ENCODE measurements at places on chromosomes 3 and 15.

GRCh38 chr3:3023111-3023745 lies 86.9 kb downstream of the IL5RA start:
- DNase-seq: no peak

GRCh38 chr15:31353931-31354330 lies 27.3 kb downstream of the KLF13 start:
- DNase-seq: no peak

GRCh38 chr3:69386556-69387385 lies 883 bp upstream of the FRMD4B start:
- DNase-seq: no peak

DNA sequence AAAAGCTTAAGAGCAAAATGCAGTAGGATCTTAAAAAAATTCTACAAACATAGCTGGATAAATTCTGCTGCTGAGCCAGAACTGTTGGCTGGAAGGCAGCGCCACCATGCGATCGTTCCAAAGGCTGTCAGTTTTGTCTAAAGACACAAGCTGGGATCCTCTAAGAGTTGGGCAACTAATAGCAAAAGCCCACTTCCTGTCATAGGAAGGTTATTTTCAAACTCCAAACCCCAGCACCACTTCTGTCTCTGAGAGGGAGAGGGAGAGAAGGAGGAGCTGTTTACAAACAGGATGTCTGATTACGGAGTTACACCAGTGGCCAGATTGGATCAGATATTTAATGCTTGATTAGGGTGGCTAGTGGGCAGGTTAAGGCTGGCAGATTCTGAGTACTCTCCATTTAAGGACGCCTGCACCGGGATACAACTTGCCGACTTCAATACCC lies 44.0 kb downstream of the EIF4E3 start:
- no peak for DNase-seq

- no peak for DNase-seq
Observed at GRCh38 chr3:138404121-138404520, 30.3 kb upstream of the ESYT3 start.

GRCh38 chr3:49238274-49239127 lies 38.5 kb downstream of the C3orf62 start:
- DNase-seq: no peak

- DNase-seq: no peak
Observed at GRCh38 chr3:63814237-63814636, 4.9 kb upstream of the C3orf49 start.

DNA sequence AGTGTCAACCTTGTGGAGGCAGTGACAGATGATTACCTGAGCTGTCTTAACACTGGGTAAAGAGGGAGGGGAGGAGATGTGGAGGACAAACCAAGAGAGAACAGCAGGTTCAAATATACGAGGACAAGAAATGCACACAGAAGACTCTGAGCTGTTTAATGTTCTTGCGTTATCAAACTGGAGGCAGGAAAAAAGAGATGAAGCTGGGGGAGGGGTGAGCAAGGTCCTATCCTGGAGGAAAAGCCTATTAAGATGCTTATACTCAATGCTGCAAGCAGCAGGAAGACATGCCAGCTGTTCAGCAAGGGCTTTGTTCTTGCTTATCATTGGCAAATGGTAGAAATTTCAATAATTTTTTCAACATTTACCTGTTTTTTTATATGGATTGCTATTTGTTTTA lies 345.7 kb upstream of the TRIM42 start:
- DNase-seq: no peak

GRCh38 chr3:156772588-156773206 lies 53.5 kb upstream of the LEKR1 start:
- DNase-seq: no peak

DNA sequence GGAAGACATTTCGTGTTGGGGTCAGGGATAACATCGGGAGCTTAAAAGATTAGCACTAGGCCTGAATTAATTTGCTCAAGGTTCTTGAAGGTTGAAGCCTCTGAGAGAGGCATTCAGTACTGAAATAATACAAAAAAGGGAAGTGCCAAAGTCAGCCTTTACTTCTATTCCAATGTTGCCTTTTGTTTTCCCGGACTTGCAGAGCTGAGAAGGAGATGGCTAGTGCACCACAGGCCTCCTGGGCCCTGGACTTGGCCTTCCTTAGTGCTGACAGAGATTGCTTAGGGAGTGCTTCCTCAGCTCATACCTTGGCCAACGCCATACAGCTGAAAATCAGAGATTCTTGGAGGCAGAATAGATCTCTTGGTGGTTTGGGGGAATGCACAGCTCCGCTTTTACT lies 333.6 kb upstream of the TBL1XR1 start:
- DNase-seq: no peak

GRCh38 chr3:14461748-14462324 lies 59.4 kb downstream of the SLC6A6 start:
- DNase-seq: peak; percentile 17

DNA sequence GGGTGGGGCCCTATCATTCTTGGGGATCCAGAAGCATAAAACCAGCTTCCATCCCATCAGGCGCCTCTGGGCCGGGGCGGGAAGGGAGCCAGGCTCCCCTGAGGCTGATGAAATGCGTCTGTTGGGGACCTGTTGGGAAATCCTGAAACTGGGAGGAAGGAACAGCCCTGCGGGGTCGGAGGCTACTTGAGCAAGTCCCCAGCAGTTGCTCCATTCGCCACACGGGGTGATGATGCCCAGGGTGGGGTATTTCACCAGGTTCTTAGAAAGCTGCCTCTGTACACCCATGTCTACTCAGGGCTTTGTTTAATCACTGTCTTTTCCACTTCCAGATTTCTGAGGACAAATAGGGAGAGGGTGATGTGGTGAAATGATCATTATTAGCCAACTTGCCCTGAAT lies 25.4 kb upstream of the TSEN2 start:
- no peak for DNase-seq

- DNase-seq: no peak
Observed at GRCh38 chr15:39887832-39888231, 32.2 kb downstream of the GPR176 start.

GRCh38 chr3:11680509-11680908 lies 36.8 kb upstream of the VGLL4 start:
- no peak for DNase-seq

DNA sequence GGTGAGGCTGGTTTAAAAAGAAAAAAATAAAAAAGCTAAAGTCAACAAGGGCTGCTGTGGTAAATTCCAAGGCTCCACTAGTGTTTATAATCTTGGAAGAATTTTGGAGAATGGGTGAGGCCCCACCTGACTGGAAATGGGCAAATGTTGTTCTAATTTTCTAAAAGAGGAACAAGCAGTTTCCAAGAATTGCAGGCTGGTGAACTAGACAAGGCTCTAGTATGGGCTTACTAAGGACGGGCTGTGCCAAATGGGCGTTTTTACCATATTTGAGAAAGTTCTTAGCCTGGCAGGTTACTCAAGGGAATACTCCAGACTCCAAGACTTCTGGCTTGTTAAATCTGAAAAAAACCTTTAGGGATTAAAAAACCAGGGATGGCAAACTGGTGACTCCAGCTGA lies 67.0 kb upstream of the ABHD2 start:
- DNase-seq: no peak

DNA sequence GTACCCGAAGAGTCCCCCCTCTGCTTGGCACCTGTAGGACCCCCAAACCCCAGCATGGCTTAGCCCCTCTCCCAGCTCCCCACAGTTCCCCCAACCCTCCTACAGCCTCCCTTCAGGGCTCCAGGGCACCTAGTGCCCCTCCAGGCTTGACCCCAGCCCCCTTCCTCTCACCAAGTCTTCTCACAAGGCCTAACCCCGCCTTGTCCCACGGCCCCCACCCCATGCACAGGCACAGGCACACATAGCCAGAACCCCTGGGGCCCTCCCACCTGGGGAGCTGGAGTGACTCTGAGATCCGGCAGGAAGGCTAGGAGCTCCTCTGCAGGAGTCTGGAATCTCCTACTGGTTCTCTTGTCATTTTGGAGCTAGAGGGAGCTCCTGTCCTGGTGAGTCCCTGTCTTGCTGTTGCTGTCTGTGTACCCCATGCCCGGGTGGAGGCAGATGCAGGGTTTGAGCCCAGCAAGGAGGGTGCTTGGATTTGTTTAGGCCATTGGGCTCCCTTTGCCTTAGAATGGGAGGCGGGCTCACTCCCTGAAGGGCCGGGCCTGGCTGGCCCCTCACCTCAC lies 39.6 kb downstream of the KLF13 start:
- DNase-seq: no peak

DNA sequence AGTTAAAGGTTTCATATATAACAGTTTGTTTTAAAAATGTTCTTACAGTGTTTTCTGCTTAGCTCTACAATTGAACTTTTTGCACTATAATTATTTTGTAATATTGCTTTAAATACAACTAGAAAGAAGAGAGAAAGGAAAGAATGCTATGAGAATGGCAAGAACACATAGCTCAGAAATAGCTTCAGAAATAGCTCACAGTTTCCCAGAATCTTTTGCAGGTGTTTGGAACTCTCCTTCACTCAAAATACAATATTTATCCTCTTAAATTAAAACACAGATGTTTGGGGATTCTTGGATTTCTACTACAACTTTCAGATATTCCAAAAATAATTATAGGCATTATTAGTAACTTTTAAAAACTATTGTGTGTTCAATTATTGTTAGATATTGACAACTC lies 658.0 kb upstream of the DPPA4 start:
- no peak for DNase-seq

- no peak for DNase-seq
Observed at GRCh38 chr15:75367006-75367405, 1.4 kb downstream of the MAN2C1 start.

GRCh38 chr3:111200027-111200426 lies 128.4 kb downstream of the NECTIN3 start:
- DNase-seq: no peak

GRCh38 chr15:86399041-86399954 lies 319.6 kb downstream of the AGBL1 start:
- no peak for DNase-seq

- DNase-seq: no peak
Observed at GRCh38 chr3:191762323-191762960, 301.5 kb downstream of the PYDC2 start.

DNA sequence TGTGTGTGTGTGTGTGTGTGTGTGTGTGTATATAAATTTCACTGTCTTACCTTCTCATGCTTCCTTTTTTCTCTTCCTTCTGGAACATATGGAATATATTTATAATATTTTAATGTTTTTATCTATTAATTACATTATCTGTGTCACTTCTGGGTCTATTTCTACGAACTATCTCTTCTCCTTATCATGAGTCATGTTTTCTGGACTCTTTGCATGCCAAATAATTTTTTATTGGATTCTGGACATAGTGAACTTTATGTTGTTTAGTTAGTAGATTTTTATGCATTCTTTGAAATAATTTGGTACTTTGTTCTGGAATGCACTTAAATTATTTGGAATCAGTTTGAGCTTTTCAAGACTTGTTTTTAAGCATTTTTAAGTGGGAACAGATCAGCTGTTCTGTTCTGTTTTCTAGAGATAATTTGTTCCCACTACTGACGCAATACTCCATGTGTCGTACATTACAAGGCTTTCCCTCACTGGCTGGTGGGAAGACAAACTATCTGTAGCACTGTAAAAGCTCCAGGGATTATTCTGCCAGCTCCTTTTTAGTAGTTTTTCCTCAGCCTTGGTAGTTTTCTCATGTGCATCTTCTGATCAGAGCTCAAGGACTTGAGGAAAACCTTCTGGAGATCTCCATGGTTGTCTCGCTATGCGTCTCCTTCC lies 302.0 kb downstream of the CLSTN2 start:
- no peak for DNase-seq

DNA sequence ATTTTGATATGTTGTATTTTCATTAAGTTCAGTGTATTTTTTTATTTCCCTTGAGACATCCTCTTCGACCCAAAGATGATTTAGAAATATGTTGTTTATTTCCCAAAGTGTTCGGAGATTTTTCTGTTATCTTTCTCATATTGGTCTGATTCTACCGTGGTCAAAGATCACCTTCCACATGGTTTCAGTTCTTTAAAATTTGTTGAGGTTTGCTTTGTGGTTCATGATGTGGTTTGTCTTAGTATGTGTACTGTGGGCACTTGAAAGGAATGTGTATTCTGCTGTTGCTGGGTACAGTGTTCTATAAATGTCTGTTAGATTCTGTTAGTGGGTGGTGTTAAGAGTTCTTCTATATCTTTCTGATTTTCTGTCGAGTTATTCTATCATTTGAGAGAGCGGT lies 103.4 kb upstream of the FHIT start:
- DNase-seq: no peak

DNA sequence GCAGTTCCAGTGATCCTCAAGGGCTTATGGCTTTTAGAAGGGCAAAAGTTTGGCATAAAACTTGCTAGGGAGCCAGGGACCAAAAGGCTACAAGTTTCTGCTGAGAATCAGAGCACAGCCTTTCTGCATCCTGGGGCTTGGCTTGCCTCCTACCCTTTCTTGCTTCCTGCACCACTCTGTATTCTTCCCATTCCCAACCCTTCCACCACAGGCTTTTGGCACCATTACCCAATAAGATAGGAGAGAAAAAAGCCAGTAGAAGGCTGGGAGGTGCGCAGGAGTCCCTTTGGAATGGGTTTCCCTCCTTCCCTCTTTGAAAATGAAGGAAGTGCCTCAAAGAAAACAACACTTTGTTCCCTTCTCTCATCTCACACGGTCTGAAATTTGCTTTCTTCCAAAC lies 268.6 kb downstream of the PDCD6IP start:
- no peak for DNase-seq

- no peak for DNase-seq
Observed at GRCh38 chr3:179330438-179330837, 7.6 kb downstream of the ZNF639 start.

DNA sequence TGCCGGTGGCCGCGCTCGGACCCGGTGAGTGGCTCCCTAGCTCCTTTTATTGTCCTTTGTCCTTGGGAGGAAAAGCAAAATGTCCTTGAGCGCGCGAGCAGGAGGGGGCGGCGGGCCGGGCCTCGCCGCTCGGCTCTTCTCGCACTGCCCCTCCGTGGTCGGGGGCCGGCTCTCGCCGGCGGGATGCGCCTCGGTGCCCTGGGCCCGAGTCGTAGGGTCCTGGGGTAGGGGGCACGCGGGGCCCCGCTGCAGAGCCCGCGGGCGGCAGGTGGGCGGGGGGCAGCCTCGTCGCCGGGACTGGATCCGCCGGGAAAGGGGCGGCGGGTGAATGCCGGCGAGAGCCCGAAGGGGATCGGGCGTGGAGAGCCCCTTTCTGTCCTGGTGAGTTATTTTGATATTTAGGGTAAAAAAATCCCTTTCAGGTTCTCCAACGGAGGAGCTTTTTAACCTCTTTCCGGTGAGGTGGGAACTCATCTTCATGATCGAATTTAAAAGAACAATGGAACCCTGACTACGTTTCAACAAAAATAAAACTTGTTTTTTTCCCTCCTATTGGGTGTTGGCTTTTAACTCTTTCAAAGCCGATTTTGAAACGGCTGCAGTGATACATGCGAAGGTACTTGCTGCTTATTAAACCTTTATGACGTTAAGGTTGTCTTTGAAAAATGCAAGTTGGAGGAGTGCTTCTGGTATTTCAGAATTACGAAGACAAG lies 16.8 kb upstream of the CHD2 start:
- no peak for DNase-seq

DNA sequence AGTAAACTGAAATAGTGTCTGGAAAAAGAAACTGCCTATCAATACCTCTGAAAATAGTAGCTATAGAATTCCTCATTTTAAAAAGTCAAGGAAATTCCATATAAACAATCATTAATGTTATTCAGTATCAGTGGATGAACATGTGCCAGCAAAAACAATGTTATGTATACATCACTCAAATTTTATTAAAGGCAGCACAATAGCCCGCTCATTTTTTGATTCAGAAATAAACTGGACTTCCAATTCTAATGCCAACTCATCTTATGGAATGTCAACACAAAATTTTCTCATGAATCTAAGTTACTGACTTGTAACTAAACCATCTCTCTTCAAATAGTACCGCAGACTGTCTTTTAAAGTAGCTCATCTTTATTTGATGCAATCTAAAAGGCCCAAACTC lies 19.0 kb downstream of the THBS1 start:
- no peak for DNase-seq
